ENCODE measurements at places on chromosomes 12 and 14.
A peak's percentile ranks its signal among the peaks of the same experiment; 100 is the strongest.

GRCh38 chr14:45361727-45362126, 108.7 kb upstream of the MIS18BP1 start:
- H3K36me3 ChIP-seq: no peaks in the 10 kb centered on the region
- no peak for DNase-seq
- no peaks in the 10 kb centered on the region for H3K27me3 ChIP-seq
- H3K4me3 ChIP-seq: no peak overlapping the region
- H3K27ac ChIP-seq: no peak overlapping the region

- no peak overlapping the region for H3K4me3 ChIP-seq
- peaks cover 8% of the 10 kb centered on the region for H3K4me1 ChIP-seq
- DNase-seq: no peak
- H3K27ac ChIP-seq: no peak overlapping the region
Observed at GRCh38 chr14:30006695-30007094, 79.0 kb upstream of the PRKD1 start.

- H3K4me1 ChIP-seq: no peaks in the 10 kb centered on the region
- no peak overlapping the region for H3K27ac ChIP-seq
- no peaks in the 10 kb centered on the region for H3K27me3 ChIP-seq
- no peak for DNase-seq
- H3K36me3 ChIP-seq: no peaks in the 10 kb centered on the region
- H3K4me3 ChIP-seq: no peak overlapping the region
Observed at GRCh38 chr12:131074221-131075083, 120.7 kb downstream of the ADGRD1 start.

DNA sequence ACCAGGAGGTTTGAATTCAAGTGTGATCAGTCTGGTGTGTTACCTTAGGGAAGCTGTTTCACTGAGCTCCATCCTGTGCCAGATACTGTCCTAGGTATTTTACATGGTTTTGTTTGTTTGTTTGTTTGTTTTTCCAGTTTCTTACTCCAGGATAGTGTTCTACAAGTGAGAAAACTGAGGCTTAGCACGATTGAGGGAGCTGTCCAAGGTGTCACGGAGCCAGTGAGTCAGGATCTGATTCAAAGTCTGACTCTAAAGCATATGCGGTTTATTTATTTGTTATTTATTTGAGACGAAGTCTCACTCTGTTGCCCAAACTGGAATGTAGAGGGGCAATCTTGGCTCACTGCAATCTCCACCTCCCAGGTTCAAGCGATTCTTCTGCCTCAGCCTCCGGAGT, 79.7 kb upstream of the GNG2 start:
- no peak for DNase-seq
- H3K27ac ChIP-seq: no peak overlapping the region
- peaks cover 3% of the 10 kb centered on the region for H3K36me3 ChIP-seq
- no peak overlapping the region for H3K4me3 ChIP-seq

DNA sequence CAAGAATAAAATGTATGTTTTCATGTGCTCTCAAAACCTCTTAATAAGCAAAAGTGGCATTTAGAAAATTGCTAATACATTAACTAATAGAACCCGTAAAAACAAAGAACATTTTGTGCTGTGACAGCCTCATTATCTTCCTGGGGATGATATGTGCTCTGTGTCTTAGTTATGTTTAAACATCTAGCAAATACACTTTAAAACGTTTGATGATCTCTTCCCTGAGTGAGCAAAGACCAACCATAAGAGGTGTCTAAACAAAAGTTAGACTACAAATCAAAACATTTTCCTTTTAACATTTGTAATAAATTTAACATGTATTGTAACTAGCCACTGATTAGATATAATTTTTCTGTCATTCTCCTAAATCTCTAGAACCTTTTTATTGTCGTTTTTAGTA, 95.8 kb downstream of the SOX5 start:
- H3K4me1 ChIP-seq: peaks cover 39% of the 10 kb centered on the region
- no peak for DNase-seq
- peaks cover 14% of the 10 kb centered on the region for H3K36me3 ChIP-seq
- H3K27ac ChIP-seq: no peak overlapping the region

DNA sequence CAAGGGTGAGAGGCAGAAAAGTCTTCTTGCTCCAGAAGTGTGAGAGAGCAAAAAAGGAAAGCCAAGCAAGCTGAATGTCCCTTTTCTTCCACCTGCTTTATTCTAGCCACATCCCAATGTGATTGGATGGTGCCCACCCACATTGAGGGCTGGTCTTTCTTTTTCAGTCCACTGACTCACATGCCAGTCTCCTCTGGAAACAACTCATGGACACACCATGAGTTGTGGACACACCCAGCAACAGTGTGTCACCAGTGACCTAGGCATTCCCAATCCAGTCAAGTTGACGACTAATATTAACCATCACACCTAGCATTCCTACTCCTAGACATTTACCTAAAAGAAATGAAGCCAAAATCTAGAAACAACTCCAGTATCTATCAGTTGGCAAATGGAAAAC, 7.2 kb upstream of the DICER1 start:
- no peak overlapping the region for H3K27ac ChIP-seq
- peaks cover 8% of the 10 kb centered on the region for H3K36me3 ChIP-seq
- no peaks in the 10 kb centered on the region for H3K27me3 ChIP-seq
- no peak overlapping the region for H3K4me3 ChIP-seq

GRCh38 chr14:99073431-99073830, 198.6 kb downstream of the BCL11B start:
- no peak for DNase-seq
- no peak overlapping the region for H3K4me3 ChIP-seq
- peaks cover 13% of the 10 kb centered on the region for H3K27me3 ChIP-seq
- H3K27ac ChIP-seq: no peak overlapping the region
- H3K36me3 ChIP-seq: no peaks in the 10 kb centered on the region
- peaks cover 4% of the 10 kb centered on the region for H3K4me1 ChIP-seq

GRCh38 chr12:129607301-129607700, 296.5 kb downstream of the TMEM132D start:
- H3K4me1 ChIP-seq: peaks cover 56% of the 10 kb centered on the region
- peak overlapping the region; percentile 65 for H3K27ac ChIP-seq
- no peaks in the 10 kb centered on the region for H3K36me3 ChIP-seq
- DNase-seq: peak; percentile 18

GRCh38 chr14:96445844-96446710, 54.1 kb downstream of the AK7 start:
- no peak overlapping the region for H3K27ac ChIP-seq
- no peak for DNase-seq
- no peaks in the 10 kb centered on the region for H3K36me3 ChIP-seq
- H3K27me3 ChIP-seq: no peaks in the 10 kb centered on the region

DNA sequence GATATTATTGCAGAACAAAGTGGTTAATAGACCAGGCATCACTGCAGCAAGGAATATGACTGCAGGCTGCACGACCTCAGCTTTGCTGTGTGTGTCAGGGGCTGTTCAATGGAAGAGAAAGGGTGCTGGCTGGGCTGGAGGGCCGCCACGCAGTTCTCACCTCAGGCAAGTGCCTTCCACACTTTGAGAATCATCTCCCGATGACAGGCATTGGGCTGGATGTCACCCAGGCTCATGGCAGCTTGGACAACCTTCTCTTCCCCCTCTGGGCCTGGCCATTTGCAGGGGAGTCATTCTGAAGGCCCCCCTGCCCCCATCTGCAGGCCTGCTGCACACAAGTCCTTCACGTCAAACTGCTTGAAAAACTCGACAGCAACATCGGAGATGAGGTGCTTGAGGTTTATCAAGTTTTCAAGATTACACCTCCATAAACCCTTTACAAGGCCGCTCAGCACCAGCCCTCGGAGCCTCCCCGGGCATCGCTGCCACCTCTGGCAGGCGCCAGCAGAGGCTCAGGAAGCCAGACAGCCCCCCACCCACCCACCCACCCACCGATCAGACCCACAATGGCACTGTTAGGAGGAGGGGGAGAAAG, 165.9 kb upstream of the GSC start:
- no peaks in the 10 kb centered on the region for H3K36me3 ChIP-seq
- no peaks in the 10 kb centered on the region for H3K4me1 ChIP-seq
- DNase-seq: no peak
- H3K4me3 ChIP-seq: no peak overlapping the region

GRCh38 chr12:97283297-97283696, 179.3 kb upstream of the RMST start:
- H3K27ac ChIP-seq: no peak overlapping the region
- no peaks in the 10 kb centered on the region for H3K36me3 ChIP-seq
- H3K4me3 ChIP-seq: no peak overlapping the region
- peaks cover 11% of the 10 kb centered on the region for H3K4me1 ChIP-seq
- DNase-seq: no peak

DNA sequence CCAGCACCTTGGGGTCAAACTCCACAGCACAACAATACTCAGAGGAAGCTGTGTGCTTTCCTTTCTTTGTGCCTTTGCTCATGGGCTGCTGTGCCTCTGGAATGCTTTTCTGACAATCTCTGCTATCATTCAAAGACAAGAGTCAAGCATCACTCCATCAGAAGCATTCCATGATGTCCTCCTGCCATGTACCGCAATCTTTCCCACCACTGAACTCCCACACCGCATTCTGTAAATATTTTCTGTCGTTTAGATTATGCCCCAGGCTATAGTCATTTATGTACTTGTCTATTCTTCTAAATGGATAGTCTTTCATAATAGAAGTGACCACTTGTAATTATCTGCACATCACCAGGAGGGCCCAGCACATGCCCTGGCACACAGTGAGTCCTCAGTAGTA, 327.8 kb downstream of the PDZRN4 start:
- H3K4me1 ChIP-seq: peaks cover 19% of the 10 kb centered on the region
- H3K27ac ChIP-seq: peak overlapping the region; percentile 28
- H3K36me3 ChIP-seq: no peaks in the 10 kb centered on the region
- H3K27me3 ChIP-seq: no peaks in the 10 kb centered on the region

- DNase-seq: peak; percentile 39
- H3K4me1 ChIP-seq: no peaks in the 10 kb centered on the region
- H3K36me3 ChIP-seq: peaks cover 4% of the 10 kb centered on the region
- peak overlapping the region; percentile 62 for H3K4me3 ChIP-seq
- peaks cover 91% of the 10 kb centered on the region for H3K27me3 ChIP-seq
Observed at GRCh38 chr14:61280526-61281185, 482 bp downstream of the TMEM30B start.

DNA sequence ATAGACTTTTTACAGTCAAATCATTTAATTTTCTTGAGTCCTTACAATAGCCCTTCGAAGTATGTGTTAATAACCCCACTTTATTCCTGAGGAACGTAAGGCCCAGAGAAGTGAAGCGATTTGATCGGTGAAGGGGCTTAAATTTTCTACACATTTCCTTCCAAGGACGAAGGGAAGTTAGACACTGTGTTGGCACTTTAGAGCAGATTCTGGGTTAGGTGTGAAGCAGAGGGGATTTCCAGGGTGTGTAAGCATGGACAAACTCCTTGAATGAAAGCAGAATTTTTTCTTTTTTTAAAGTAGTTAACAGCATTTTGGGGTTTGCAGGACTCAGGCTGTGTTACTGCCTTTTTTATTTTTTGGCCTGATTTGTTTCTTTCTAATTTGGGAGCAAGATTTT, 38.9 kb downstream of the PRORP start:
- no peaks in the 10 kb centered on the region for H3K36me3 ChIP-seq
- H3K27me3 ChIP-seq: no peaks in the 10 kb centered on the region
- H3K4me1 ChIP-seq: no peaks in the 10 kb centered on the region

GRCh38 chr14:63375769-63376168, 57.0 kb upstream of the GPHB5 start:
- DNase-seq: no peak
- H3K4me1 ChIP-seq: no peaks in the 10 kb centered on the region
- H3K27me3 ChIP-seq: no peaks in the 10 kb centered on the region
- peaks cover 16% of the 10 kb centered on the region for H3K36me3 ChIP-seq
- H3K4me3 ChIP-seq: no peak overlapping the region

GRCh38 chr12:106035421-106035820, 103.3 kb downstream of the NUAK1 start:
- DNase-seq: no peak
- H3K36me3 ChIP-seq: peaks cover 2% of the 10 kb centered on the region
- peak overlapping the region; percentile 64 for H3K27ac ChIP-seq
- H3K4me3 ChIP-seq: no peak overlapping the region
- H3K4me1 ChIP-seq: peaks cover 22% of the 10 kb centered on the region
- no peaks in the 10 kb centered on the region for H3K27me3 ChIP-seq

GRCh38 chr12:124513297-124513867, 54.0 kb downstream of the NCOR2 start:
- no peaks in the 10 kb centered on the region for H3K27me3 ChIP-seq
- H3K36me3 ChIP-seq: peaks cover 4% of the 10 kb centered on the region
- H3K4me1 ChIP-seq: peaks cover 58% of the 10 kb centered on the region
- peak overlapping the region; percentile 82 for H3K4me3 ChIP-seq
- DNase-seq: no peak

DNA sequence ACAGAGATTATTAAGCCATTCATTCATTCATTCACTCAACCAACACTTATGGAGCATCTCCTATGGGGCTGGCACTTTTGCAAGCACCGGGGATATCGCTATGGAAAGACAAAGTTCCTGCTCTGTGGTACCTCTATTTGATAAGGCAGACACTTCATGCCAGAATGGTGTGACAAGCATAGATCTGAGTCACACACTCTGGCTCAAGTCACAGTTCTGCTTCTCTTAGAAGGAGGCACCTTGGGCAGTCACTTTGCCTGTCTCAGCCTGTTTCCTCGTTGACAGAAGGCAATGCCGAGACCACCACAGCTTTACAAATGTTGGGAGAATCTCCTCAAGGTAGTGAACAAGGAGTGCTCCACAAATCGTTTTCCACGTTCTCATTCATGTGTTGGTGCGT, 205.2 kb downstream of the SLC41A2 start:
- H3K4me3 ChIP-seq: no peak overlapping the region
- peaks cover 9% of the 10 kb centered on the region for H3K36me3 ChIP-seq
- no peaks in the 10 kb centered on the region for H3K27me3 ChIP-seq
- no peak for DNase-seq
- H3K27ac ChIP-seq: no peak overlapping the region

- no peak overlapping the region for H3K4me3 ChIP-seq
- no peaks in the 10 kb centered on the region for H3K4me1 ChIP-seq
- H3K27ac ChIP-seq: no peak overlapping the region
- no peaks in the 10 kb centered on the region for H3K36me3 ChIP-seq
Observed at GRCh38 chr14:98770151-98770550, 501.8 kb downstream of the BCL11B start.

GRCh38 chr14:103836976-103837725, 10.2 kb downstream of the PPP1R13B start:
- H3K27ac ChIP-seq: no peak overlapping the region
- H3K4me3 ChIP-seq: no peak overlapping the region
- H3K4me1 ChIP-seq: no peaks in the 10 kb centered on the region
- H3K36me3 ChIP-seq: no peaks in the 10 kb centered on the region
- no peaks in the 10 kb centered on the region for H3K27me3 ChIP-seq

DNA sequence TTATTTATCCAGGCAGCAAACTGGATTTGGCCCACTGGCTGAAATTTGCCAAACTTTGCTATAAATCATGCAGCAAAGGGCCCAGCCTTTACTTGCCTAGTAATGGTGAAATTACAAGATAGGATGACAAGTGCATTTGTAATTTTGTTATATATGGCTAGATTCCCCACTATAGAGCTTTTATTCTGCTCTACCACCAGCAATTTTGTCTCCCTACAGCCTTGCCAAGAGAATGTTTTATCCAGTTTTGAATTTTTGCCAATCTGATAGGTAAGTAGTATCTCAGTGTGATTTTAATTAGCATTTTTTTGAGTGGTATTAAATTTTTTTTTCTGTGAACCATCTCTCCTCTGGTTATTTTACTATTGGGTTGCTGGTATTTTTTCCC, 161.6 kb downstream of the SLC41A2 start:
- no peak overlapping the region for H3K27ac ChIP-seq
- no peak for DNase-seq
- H3K36me3 ChIP-seq: no peaks in the 10 kb centered on the region
